ENCODE measurements at places on chromosomes 12 and 14.

GRCh38 chr12:58238411-58238810 is 297.0 kb downstream of the ATP23 start:
- no peak for DNase-seq

- no peak for DNase-seq
These were observed 61.1 kb downstream of the SLC25A47 start for GRCh38 chr14:100384277-100384676.

DNA sequence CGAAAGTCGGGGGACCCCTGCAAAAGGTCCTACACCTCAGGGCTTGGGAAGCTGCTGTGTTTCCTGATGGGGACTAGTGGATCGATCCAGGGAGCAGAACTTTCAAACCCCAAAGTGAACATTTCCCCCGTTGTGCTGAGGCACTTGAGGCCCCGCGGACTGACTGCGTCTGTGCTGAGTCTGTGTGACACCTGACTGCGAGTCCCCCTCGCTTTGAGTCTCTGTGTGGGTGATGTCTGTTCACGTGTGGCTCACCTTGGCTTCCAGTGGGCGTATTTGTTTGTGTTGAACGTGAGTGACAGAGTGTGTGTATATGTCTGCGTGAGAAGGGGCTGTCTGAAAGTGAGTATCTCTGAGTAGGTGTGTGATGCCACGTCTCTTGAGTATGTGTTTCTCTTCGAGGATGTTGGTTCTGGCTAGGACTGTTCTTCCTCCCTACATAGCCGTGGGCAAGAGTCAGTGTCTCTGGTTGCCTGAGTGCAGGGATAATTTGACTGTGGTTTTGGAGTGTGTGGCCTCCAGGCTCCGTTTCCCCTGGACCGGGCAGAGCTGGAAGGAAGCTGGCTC is 1.3 kb downstream of the TEAD4 start:
- DNase-seq: peak; percentile 82

DNA sequence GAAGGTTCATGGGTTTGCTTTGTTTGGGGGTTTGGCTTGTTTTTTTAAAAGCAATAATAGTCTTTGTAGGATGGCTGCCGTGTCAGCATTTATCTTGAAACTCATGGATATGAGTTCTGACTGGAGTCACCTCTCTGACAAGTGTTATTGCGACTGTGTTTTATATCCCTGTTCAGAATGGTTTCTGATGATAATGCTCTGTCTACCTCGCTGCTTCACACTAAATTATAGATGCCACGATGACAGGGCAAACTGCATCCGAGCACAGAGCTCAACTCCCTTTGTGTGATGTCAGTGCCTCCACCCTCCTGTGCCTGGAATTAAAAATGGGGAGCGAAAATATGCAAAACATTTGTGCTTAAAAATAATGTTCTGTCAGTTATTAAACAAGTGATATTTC is 250.8 kb downstream of the EGLN3 start:
- no peak for DNase-seq

- no peak for DNase-seq
These were observed 61.8 kb downstream of the PPFIBP1 start for GRCh38 chr12:27585739-27586265.

DNA sequence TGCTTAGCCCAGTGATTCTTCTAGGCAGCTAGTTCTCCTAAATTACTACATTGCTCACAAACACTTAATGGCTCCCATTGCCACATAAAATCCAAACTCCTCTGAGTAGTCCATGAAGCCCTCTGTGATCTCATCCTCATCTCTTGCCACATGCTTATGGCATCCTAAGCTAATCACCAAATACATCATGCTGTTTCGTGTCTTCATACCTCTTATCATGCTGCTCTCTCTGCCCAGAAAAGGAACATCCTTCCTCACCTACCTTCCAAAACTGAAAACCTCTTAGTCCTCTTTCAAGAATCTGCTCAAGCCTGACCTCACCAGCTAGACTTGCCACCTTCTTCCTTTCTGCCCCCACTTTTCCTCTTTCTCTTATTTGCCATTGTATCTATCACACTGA is 108.5 kb downstream of the DUSP6 start:
- DNase-seq: no peak

DNA sequence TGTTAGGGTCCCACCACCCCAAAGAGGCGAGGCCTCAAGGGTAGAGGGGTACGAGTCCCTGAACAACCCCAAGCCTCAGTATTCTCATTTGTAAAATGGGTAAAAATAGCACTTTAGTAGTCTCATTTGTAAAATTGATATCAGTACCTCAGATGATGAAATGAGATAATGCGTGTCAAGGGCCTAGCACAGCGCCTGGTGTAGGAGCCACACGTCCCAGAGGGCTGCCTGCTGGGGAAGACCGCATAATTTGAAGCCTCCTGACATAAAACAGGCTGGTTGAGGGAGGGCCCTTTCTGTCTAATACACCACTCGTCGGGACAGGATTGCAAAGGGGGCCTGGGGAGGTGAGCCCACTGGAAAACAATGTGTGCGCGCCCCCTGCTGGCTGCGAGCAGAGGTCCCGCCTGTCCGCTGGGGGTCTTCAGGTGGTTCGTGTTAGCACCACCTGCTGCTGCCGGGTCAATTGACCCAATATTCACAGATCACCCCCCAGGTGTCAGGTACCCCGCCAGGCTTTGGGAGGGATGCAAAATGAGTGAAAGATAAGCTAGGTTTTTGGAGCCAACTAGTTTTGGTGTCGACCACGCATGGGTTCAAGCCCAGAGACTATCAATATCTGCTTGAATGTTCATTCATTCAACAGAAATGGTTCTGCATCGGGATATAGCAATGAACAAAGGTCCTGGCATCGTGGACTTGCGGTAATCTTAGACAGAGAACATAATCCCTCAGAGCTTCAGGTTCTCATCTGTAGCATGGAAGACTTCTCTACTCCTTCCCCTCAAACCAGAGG is 24.7 kb upstream of the IRF2BPL start:
- peak; percentile 46 for DNase-seq

- DNase-seq: peak; percentile 9
These were observed 6.6 kb upstream of the IKZF4 start for GRCh38 chr12:56014205-56014604.

- DNase-seq: no peak
These were observed 7.3 kb upstream of the RIC8B start for GRCh38 chr12:106767206-106767605.

- no peak for DNase-seq
These were observed 20.9 kb upstream of the GNS start for GRCh38 chr12:64780132-64780530.

DNA sequence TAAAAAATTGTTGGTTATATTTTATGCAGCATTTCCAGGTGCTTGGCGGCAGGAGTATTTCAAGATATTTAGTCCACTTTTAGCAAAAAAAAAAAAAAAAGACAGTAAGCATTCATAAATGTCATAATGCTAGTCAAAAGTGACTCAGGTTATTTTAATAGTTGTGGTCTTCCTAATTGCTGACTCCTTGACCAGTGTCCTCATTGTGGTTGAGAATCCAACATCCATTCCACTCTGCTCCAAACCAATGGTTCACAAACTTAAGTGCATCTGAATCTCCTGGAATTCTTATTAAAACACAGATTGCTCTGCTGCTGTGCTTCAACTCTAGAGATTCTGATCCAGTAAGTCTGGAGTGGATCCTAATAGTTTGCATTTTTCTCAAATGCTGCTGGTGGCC is 71.4 kb downstream of the AKAP6 start:
- DNase-seq: peak; percentile 86

- peak; percentile 76 for DNase-seq
These were observed 73.7 kb downstream of the BBS10 start for GRCh38 chr12:76274420-76275083.

DNA sequence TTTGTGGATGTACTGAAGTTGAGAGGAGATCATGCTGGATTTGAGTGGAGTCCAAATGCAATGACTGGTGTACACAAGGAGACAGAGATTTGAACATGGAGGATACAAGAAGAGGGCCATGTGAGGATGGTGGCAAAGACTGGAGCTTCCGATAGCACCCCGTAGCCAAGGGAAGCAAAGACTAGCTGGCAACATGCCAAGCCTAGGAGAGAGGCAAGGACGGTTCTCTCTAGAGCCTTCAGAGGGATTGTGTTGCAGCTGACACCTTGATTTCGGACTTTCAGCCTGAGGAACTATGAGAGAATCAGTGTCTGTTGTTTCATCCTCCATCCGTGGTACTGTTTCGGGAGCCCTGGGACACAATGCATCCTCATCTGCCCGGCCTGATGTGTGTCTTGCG is 202.5 kb downstream of the SLC15A4 start:
- no peak for DNase-seq

GRCh38 chr14:92628636-92629035 is 115.1 kb downstream of the RIN3 start:
- DNase-seq: no peak

DNA sequence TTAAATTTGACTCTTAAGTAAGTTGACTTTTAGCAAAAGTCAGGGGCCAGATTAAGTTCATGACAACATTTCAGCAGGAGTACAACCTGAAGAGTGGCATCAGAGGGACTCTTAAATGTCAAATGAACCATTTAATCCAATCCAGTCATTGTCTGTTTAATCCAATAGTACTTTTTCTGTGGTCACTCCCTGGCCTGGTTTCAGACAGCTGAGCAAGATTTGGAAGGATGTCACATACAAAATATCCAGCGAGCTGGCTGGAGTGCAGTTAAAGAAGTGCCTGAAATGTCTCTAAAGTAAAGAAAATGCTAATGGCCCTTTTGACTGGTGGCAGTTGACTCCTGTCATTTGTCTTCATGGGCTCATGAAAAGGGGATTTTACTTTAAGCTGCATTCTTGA is 1082.1 kb downstream of the AACS start:
- DNase-seq: no peak

- DNase-seq: no peak
These were observed 21.3 kb upstream of the COX6A1 start for GRCh38 chr12:120416490-120417216.

- no peak for DNase-seq
These were observed 59.7 kb downstream of the CLIP1 start for GRCh38 chr12:122362755-122363154.

DNA sequence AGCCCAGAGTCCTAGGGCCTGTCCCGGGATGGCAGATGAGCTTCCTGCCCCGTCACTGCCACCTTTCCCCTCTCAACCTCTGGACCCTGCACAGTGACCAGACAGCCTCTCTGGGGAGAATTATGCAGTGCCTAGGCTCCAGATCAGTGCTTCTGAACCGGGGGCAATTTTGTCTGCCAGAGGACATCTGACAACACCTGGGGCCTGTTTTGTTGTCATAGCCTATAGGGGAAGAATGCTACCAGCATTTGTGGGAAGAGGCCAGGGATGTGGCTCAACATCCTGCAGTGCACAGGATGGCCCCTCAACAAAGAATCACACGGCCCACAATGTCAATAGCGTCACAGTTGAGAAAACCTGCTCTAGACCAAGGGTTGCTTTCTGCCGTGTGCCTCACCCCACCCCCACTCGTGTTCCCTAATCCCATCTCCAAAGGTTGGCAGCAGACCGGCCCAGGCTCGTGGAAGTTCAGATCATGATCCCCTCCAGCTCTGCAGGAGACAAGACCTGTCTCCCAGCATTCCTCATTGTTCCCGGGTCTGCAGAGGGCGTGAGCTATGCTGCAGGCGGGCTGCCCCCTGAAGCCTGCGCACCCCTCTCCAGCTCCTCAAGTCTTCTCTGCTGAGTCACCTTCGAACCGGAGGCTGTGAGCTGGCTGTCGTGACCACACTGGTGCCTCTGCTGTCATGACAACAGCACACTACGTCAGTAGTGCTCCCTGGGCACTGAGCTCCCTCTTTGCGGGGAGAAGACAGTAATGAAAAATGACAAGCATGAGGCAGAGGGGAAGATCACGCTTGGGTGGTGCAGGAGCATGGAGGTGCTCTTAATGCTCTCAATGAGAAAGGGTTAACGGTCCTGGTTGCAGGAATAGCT is 2.0 kb upstream of the GAPDH start:
- DNase-seq: peak; percentile 99

DNA sequence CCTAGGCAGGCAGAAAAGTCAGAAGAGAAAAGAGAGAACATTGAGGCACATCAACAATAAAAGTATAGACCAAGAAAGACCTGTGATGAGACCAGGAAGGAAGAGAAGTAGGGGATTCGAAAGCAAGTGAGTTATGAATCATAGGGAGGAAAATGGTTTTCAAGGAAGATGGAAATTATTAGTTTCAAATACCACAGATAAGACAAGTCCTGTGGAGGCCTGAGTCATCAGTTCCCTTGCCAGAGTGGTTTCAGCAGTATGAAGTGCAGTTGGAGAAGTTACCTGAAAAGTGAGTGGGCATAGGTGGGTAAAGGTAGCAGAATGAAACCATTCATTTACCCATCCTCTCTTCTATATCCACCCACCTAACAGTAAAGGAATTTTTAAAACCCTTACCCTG is 25.2 kb upstream of the TSPAN8 start:
- DNase-seq: peak; percentile 1

- no peak for DNase-seq
These were observed 19.7 kb downstream of the ASPG start for GRCh38 chr14:104105071-104105821.

DNA sequence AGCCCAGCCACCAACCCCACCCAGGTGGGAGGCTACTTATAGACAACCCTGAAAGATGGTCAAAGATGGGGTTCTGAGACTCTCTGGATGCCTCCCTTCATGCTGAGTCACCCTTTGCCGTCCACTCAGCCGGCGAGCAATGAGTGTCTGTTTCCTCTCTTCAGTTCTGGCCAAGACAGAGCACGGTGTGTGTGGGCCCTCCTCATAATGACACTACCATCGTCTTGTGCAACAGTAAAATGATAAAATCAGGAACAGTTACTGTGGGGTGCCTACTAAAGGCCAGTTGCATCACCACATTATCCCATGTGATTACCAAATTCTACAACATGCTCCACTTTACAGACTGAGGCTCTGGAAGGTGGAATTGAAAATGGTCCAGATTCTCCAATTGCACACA is 7.0 kb upstream of the BDKRB1 start:
- peak; percentile 78 for DNase-seq

GRCh38 chr12:76451528-76451927 is 103.3 kb upstream of the BBS10 start:
- DNase-seq: peak; percentile 17

DNA sequence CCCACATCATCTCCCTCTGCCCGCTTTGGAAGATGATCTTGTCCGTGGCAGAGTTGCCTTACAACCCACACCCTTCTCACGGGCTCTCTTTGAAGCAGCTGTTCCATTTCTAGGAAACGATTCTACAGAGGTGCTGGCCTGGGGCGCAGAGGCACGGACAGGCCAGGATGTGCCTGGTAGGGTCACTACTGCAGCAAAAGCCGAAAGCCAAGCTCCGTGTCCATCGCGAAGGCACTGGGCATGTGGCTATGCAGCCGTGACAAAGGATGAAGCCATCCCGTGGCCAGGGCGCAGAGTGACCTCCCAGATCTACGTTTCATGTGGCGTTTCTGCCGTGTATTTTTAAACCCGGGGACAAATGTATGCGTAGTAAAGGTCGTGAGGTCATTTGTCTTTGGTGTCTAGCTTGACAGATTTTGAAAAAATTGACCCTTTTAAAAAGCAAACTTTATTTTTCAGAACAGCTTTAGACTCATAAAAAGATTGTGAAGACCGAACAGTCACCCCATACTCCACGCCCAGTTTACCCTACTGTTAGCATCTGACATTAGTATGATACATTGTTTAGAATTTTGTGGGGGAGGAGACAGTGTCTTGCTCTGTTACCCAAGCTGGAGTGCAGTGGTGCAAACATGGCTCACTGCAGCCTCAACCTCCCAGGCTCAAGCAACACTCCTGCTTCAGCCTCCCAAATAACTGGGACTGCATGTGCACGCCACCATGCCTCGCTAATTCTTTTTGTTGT is 40.4 kb upstream of the NCOR2 start:
- DNase-seq: no peak

Measured in M059J (cell line).